ENCODE measurements at places on chromosomes 4 and X. TPM values are rescaled to one million over a fixed set of nuclear protein-coding genes. Genes with fewer than 3 reads are reported as not detected.

- DNase-seq: no peak
Measured at GRCh38 chrX:460823-461640, 74.3 kb upstream of the PPP2R3B start.

The ZCCHC18 gene
- total RNA-seq: 0.22 TPM

DNA sequence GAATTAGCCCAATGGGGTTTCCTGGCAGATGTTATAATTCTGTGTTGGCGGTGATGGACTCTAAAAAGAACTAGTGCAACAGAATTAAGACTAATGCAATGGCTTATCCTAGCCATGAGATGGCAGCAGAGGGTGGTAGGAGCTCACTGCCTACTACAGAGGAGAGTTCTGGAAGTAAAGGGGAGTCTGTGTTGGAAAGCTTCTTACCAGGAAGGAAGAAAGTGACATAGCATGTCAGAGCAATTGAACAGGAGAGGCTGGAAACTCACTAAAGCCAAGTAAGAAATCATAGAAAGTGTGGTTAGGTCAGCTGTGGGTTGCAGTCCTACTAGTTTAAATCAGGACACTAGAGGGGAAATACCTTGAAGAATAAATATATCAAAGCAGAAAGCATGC is 6.3 kb upstream of the TRPC5OS start:
- DNase-seq: no peak

- DNase-seq: no peak
Measured at GRCh38 chrX:150648296-150648940, 44.8 kb upstream of the MTMR1 start.

DNA sequence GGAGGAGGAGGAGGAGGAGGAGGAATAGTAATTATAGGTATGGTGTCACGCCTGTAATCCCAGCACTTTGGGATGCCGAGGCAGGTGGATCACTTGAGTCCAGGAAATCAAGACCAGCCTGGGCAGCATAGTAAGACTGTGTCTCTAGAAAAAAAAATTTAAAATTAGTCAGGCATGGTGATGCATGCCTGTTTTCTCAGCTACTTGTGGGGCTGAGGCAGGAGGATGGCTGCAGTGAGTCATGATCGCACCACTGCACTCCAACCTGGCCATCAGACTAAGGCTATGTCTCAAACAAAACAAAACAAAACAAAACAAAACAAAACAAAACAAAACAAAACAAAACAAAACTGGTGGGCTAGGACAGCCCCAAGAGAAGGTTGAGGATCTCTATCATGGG is 3.0 kb downstream of the STARD8 start:
- no peak for DNase-seq

The TCEAL5 gene
- not detected for total RNA-seq

The FOXP3 gene
- total RNA-seq: 0.83 TPM

- DNase-seq: no peak
Measured at GRCh38 chr4:89894649-89895550, at the start of gene MMRN1. Gene MMRN1, plus strand, starts transcription at chr4:89894854. Its CDS starts 118 bp downstream, at chr4:89894972.

The LRIT3 gene
- 0.15 TPM for total RNA-seq

- no peak for DNase-seq
Measured at GRCh38 chr4:14868426-14869395, 133.6 kb upstream of the CPEB2 start.

GRCh38 chr4:15163284-15163645 is 161.0 kb downstream of the CPEB2 start:
- DNase-seq: no peak

The TLR3 gene
- 11.6 TPM for total RNA-seq

DNA sequence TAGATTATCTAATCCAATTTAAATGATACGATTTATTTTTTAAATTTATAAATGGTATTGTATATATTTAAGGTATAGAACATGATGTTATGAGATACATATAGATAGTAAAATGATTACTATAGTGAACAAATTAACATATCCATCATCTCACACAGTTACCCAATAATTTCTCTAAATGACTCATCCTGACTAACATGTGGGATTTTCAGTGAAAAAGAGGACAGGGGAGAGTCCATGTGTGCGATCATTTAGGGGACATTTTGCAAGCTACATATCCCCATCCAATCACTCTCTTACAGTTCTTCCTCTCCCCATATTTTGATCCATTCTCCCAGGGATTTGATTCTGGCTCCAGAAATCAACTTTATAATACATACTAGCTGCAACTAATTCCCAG is 88.2 kb downstream of the ABCB7 start:
- DNase-seq: no peak

- no peak for DNase-seq
Measured at GRCh38 chr4:68366600-68366999, 16.7 kb upstream of the YTHDC1 start.

DNA sequence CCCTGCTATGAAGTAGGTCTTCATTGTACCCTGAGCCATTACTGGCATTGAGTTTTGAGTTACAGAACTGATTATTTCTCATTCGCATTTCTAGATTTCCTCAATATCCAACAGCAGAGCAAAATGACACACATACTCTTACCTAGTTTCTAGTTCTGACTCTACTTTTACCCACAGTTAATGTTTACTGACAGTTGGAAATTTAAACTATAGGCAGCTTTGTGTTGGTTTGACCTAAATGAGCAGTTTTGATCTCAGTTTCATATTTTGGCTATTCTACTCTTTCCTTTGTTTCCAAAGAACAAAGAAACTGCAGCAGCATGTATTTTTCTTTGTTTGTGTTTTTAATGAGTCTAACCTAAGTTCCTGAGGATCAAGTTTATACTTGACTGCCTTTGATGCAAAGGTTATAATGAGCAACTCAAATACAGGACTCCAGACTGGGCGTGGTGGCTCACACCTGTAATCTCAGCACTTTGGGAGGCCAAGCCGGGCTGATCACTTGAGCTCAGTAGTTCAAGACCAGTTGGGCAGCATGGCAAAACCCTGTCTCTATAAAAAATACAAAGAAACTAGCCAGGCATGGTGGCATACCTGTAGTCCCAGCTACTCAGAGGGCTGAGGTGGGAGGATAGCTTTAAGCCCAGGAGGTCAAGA is 30.4 kb downstream of the TXK start:
- no peak for DNase-seq

The GSX2 gene
- not detected for total RNA-seq

DNA sequence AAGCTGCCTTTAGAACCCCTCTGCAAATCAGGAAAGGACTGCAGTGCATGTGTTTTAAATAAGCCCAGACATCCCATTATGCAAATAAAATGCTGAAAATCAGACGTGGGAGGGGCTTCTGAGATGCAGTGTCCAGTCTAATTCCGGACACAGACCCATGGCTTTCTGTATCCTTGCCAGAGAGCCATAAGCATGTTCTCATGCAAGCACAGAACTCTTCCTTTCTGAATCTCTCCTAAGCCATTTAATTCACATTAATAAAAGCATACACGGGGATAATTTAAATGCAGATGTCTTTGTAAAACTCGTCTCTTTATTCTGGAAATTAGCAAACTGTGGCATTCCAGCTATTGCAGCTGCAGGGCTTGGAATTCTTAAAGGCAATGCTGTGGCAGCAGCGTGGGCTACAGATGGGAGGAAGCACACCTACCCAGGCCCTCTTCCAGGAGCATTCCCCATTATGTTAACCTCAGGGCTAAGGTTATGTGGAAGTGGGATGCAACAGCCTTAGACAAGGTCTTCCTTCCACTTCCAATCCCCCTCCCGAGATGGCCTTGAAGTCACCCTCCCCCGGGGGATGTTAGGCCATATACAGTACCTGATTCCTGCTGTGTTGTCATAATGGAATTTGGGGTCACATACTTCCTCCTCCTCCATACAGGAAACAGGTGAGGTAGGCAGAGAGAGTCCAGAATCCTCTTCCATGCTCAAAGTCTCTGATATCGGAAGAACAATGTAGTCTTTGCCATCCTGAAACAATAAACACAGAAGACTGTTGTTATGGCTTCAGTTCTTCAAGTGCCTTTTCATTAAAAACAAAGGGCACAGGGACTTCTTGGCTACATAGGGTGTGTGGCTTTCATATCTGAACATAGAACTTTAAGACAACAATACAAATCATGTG is 38.1 kb downstream of the KDR start:
- no peak for DNase-seq

DNA sequence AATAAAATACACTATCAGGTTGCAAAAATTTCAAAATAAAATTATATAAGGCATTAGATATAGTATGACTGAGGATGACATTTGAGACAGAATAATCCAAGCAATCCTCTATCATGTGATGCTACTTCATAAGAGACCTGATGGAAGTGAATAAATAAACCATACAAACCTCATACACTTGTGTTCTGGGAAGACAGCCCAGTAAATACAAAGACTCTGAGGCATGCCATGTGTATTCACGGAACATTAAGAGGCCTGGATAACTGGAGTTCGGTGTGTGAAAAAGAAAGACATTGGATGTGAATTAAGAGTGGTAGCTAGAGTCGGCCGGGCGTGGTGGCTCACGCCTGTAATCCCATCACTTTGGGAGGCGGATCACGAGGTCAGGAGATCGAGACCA is 364.2 kb downstream of the ADAM29 start:
- DNase-seq: no peak

GRCh38 chr4:100081491-100081890 is 108.8 kb downstream of the DDIT4L start:
- no peak for DNase-seq

The NCAPG gene
- 18.4 TPM for total RNA-seq

The NIPAL1 gene
- 35.2 TPM for total RNA-seq

DNA sequence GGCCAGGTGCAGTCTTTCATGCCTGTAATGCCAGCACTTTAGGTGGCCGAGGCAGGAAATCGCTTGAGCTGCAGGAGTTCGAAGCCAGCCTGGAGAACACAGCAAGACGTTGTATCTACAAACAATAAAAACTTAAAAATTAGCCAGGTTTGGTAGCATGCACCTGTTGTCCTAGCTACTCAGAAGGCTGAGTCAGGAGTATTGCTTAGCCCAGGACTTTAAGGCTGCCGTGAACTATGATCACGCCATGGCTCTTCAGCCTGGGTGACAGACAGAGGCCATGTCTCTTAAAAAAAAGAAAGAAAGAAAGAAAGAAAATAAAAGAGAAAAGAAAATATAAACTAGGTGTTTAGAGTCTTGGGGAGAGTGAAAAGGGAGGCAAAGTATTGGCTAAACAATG is 96.4 kb upstream of the PDE5A start:
- DNase-seq: no peak

GRCh38 chr4:37767546-37767945 is 58.9 kb upstream of the PGM2 start:
- DNase-seq: no peak

The DGKK gene
- not detected for total RNA-seq

GRCh38 chr4:46994007-46994405 is 625 bp upstream of the GABRA4 start:
- no peak for DNase-seq

GRCh38 chr4:180900781-180901180 is 1342.4 kb upstream of the TENM3 start:
- no peak for DNase-seq

- DNase-seq: no peak
Measured at GRCh38 chr4:48329976-48330375, 11.4 kb upstream of the SLAIN2 start.

DNA sequence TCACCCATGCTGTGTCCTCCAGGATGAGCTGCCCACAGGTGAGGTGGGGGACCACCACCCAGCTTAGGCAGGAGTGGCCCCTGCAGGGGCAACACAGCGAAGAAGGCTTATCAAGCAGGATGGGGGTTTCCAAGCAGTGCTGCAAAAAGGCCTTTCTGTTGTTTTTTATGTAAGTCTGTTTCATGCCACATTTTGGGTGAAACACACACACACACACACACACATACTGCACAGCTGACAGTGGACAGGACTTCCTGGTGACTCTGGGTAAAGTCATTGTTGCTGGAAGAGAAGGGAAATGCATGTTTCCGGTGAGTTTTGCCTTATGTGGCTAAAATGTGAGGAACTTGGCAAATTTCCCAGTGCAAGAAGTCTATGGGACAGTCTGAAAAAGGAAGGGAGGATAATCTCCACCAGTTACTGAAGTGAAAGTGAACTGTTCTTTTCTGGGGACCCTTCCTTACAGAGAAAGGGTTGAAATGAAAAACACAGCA is 119.2 kb downstream of the IRF2 start:
- DNase-seq: peak; percentile 3

- DNase-seq: no peak
Measured at GRCh38 chrX:70437011-70437410, 7.6 kb upstream of the DLG3 start.

GRCh38 chr4:43296946-43297528 is 404.5 kb downstream of the GRXCR1 start:
- DNase-seq: no peak

The FDCSP gene
- not detected for total RNA-seq

DNA sequence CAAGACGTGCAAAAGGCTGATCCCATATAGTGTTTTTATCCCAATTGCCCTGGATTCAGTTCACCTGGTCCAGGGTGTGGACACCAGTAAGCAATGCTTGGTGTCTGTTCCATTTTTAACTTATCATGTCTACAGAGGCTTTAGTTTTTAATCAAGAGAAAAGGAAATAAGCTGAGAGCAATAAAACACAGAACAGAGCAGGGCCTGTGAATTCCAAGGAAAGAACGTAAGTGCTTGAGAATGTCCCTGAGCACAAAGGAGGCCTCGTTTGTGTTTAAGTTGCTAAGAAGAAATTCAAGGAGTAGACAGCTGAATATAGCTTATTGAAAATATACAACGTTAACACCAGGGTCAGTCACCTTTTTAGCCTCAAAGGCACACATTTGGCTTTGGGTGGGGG is 191.3 kb downstream of the GPC3 start:
- DNase-seq: no peak

The CUL4B gene
- 37.0 TPM for total RNA-seq

GRCh38 chr4:85142451-85142850 is 176.0 kb upstream of the WDFY3 start:
- no peak for DNase-seq

DNA sequence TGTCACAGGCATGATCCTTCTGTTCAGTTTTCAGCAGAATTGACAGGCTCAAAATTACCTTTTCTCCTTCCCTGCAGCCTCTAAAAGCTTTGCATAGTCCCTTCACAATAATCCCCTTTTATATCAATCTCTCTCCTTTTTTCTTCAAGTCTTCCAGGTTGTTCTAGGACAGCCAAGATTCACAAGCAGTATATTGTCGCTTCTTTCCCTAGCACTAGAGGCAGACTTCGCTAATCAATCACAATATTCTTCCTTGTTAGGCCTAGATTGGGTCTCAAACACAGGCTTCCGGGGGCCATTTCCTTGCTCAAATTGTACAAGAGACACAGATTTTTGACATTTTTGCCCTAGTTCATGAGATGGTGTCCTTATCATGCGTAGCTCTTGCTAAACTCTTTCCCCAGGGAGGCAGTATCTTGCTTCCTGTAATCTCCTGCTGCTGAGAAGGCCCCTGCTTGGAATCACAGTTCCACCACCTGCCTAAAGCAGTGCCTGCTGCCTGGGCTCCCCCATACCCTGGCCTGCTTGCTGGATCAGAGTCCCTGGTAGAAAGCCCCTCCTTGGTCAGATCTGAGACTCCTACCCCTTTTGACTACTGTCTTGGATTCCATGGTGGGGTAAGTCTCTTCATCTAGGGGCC is 57.3 kb downstream of the DMP1 start:
- no peak for DNase-seq

DNA sequence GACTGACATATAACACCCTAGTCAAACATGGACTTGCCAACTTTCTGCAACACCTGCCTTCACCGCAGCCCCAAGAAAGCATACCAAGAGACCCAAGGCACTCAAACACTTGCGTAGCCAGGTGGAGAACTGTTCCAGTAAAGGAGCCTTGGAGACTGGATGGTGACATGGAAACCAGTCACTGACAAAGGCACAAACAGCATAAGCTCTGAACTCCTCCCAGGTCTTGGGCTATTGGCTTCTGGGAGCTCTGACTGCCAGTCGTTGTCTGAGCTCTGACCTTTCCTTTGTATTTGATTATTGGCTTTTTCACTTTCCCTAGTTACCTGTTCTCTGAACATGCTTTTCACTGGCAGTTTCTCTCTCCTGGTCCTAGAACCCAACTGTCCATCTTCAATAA is 38.3 kb downstream of the ARAP2 start:
- no peak for DNase-seq

The HDX gene
- total RNA-seq: 1.3 TPM
